ENCODE measurements at places on chromosomes 2 and 18.

GRCh38 chr18:32300914-32301313 is 111.1 kb downstream of the MEP1B start:
- no peak for DNase-seq

DNA sequence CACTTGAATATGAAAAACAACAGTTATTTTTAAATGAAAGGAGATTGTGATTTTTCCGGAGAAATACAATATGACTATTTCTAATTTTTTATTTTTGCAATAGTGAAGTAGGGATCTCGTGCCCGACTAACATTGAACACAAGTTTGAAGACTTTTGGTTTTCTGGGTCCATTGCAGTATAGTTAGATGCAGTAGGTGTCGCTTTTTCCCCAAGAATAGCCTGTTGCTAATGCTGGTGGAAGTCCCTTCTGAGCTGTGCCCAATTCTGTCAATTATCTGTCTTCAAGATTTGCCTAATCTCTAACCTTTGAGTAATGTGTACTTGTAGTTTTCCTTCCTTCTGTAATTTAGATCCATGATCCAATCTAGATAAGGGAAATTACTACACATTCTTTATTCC is 36.5 kb downstream of the SEMA4F start:
- DNase-seq, result no peak

GRCh38 chr2:29763371-29763770 is 158.0 kb downstream of the ALK start:
- DNase-seq, result no peak

DNA sequence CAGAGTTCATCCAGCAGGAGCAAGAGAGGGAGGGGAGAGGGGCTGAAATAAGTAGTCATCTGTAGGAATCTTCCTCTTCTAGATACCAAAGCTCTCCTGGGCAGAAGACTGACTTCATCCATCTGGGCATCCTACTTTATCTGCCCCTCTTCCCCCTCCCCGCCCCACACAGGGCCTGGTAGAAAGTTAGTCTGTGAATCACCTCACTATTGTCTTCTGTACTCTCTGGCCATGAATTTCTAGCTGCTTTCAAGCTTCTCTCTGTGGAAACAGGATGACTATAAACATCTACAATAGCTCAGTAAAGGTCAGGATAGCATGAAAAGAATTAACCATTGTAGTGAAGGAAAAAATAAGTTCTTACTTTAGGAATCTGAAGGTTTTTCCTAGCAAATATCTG is 47.7 kb upstream of the RNU4ATAC start:
- no peak for DNase-seq

GRCh38 chr2:241890524-241891235 is 21.2 kb downstream of the RTP5 start:
- DNase-seq, result no peak

DNA sequence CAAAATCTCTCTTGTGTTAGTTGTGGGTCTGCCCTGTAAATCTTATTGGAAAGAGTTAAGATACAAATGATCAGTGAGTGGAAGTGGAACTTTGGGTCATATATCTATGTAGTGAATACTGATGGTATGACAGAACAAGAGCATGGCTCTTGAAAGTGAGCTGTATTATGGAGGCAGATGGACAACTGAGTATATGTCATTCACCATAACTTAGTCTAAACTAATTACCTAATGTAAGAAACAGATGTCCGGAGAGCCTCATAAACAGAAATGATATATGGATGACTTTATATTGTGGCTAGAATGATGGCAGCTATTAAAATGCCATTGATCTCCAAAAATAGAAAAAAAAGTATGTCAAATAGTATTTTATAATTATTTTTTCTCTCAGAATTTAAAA is 72.4 kb downstream of the FASTKD2 start:
- DNase-seq, result no peak

- no peak for DNase-seq
Measured at GRCh38 chr2:57890464-57890863, 156.1 kb upstream of the VRK2 start.

DNA sequence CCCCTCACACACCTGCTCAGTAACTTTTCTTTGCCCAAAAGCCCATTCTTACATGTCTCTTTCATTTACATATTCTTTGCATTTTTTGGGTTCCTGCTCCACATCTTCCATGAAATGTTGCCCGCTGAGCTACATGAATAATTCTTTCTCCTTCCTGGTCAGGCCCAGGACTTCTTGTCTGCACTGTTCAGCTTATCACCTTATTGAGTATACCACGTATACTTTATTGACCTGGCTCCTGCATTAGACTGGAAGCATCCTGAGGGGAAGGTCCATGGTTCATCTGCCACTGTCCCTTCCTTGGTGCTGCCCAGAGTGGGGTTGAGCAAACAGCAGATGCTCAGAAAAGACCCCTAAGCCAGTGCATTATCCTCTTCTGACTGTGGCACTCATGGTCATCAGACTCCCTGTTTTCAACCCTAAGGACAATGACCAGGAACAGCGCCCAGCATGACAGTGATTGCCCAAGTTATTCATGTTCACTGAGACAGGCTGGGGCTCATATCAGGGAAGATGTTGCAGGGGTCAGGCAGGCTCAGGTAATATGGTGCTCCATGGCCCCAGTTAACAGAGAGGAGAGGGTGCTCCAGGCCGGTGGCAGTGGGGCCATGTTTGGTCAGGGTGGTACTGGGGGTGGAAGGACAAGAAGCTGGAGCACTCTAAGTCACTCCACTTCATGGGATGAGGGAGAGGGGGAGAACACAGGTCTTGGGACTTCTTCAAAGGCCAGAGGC is 7.7 kb downstream of the APOB start:
- DNase-seq, result no peak

DNA sequence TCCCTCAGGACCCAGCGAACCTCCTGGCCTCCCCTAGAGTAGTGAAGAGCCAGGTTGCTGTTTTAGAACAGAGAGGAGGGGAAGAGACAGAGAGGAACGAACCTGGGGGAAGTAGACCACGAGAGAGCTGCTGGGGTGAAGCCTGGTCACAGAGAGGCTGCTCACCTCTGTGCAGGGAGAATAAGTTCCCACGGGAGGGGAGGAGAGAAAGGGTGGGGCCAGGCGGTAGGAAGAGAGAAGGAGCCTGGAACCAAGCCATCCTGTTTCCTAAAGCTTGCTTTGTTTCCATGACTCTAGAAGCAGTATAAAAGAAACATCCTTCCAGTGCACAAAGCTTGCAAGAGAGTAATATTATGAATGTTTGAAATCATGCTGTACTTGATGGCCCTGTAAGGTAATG is 147.9 kb downstream of the MYT1L start:
- no peak for DNase-seq

DNA sequence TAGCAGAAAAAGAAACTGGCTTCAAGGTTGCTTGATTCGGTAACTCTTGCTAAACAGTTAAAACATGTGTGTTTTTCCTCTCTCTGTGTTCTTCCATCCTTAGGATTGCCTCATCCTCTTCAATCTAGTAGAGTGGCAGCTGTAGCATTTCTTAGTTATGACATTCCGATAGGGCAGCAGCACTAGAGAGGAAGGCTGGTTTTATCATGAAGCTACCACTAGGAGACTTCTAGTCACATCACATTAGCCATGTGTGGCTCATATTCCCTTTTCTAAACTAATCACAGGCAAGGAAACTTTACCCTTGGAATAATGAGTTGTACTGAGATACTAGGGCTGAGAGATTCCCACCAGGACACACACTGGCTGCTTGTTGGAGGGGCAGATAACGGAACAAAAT is 187.6 kb downstream of the DOK6 start:
- no peak for DNase-seq

DNA sequence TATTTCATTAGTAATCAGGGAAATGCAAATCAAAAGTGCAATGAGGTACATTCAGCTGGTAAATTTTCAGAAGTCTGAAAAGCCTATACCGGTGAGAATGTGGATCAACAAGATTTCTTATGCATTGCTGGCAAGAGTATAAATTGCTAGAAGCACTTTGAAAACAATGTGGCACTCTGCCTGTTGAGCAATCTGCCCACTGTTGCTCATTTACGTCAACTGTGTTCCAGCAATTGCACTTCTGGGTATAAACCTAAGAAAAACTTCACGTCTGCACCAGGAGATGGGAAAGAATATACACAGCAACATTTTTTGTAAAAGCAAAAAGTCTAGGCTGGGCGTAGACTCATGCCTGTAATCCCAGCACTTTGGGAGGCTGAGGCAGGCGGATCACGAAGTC is 40.8 kb downstream of the MTERF4 start:
- DNase-seq, result no peak

- DNase-seq, result no peak
Measured at GRCh38 chr18:75031717-75032317, 177.1 kb downstream of the PTGR3 start.

GRCh38 chr2:174781996-174782395 is 17.7 kb upstream of the CHRNA1 start:
- no peak for DNase-seq

- DNase-seq, result no peak
Measured at GRCh38 chr2:150247481-150247880, 240.0 kb downstream of the RND3 start.

- no peak for DNase-seq
Measured at GRCh38 chr2:88545118-88545517, 82.1 kb downstream of the EIF2AK3 start.

DNA sequence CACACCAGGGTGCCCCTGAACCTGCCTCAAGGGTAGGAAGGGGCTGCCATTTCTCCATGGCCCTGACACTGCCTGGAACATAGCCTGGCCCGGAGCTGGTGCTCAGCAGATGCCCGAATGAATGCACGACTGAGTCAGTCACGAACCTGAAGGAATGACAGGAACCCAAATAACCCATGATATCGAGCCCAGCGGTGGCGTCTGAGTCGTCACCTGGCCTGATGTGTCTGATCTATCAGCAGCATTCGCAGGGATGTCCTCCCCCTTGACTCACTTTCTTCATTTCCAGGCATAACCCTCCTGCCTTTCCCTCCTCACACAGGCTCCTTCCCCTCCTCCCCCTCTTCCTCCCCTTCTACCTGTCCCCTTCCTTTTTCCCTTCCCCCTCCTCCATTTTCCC is 52.1 kb upstream of the SMAD7 start:
- no peak for DNase-seq

- DNase-seq, result no peak
Measured at GRCh38 chr18:23279931-23280330, 144.6 kb downstream of the CABLES1 start.

- DNase-seq, result no peak
Measured at GRCh38 chr2:151171186-151171585, 90.5 kb downstream of the RBM43 start.

- no peak for DNase-seq
Measured at GRCh38 chr2:62264186-62264585, 68.3 kb downstream of the B3GNT2 start.
